ENCODE measurements at places on chromosomes 7 and 10.

- DNase-seq = no peak
Measured at GRCh38 chr10:93352638-93353383, 129.3 kb downstream of the MYOF start.

DNA sequence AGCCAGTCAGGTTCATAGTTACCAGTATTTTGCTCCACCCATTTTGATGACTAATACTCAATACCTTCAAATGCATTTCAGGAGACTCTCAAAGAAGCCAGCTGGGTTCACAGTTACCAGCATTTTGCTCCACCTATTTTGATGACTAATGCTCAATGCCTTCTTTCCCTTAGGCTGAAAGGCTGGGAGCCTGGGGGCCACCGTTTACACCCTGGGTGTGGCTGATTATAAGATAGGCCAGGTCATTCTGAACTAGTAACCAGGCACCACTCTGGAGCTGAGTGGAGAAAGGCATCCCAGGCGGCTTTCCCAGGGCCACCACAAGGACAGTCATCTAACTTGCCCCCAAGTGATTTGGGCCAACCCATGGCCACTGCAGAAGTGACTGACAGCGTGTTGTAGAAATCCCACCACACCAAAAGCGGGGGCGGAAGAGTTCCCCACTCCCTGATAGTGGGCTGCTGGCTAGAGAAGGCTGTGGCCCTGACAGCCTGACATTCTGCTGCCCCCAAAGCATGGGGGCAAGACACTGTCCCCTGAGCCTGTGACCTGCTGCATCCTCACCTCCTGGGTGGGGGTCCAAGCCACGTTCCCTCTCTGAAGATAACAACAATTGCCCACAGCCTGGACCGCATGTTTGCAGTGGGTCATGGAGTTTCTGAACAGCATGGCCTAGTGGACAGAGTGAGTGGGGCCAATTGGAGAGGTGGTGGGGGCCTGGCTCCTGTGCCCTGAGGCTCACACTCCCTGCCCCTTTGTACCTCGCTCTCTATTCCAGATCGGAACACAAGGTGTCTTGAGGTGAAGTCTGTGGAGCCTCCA, 23.0 kb upstream of the ZNF488 start:
- no peak for DNase-seq

GRCh38 chr7:80675090-80675489, 36.6 kb downstream of the CD36 start:
- DNase-seq = no peak

- DNase-seq = no peak
Measured at GRCh38 chr7:67398916-67399315, 402.3 kb downstream of the TYW1 start.

- no peak for DNase-seq
Measured at GRCh38 chr7:36128448-36129047, 24.5 kb upstream of the EEPD1 start.

DNA sequence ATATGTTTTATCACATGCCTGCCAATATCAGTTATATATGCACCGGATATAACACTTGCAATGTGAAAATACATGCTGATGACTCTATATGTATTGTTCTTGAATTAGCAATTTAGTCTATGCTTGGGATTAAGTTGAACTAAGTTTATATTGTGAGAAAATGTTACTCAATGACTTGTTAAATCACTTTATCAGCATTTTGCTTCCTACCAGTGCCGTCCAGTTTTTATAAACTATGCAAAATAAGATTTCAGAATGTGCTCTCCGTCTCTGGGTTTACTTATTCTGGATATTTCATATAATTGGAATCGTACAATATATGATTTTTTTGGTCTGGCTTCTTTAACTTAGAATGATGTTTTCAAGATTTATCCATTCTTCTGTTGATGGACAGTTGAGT, 25.5 kb upstream of the SLC26A3 start:
- no peak for DNase-seq

- no peak for DNase-seq
Measured at GRCh38 chr10:20809631-20810030, 87.5 kb downstream of the NEBL start.

DNA sequence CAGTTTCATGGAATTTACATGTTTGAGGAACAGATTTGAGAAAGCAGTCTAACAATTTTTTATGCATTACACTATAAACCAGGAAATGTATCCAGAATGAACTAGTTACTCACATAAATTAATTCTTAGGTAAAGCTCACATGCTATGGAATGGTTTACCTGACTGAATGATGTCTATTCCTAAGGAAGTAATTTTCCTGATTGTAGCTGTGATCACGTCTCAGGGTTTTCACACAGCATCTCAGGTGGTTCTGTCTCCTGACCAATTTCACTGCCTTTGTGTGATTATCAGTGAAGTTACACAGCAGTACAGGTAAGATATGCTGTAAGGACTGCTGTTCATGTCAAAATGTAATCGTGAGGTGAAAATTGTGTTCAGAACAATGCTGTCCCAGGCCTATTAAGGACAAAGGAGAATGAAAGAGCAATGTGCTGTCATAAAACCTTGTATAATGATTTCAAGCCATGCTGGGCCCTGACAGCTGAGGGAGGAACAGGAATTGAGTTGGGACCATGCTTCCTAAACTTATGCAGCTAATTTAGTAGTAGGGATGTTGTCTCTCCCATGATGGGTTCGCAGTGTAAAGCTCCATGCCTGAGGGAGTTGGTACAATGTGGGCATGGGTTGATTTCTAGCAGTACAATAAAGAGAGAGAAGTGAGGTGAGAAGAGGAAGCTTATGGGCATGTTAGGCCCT, 631.8 kb downstream of the NRG3 start:
- no peak for DNase-seq

DNA sequence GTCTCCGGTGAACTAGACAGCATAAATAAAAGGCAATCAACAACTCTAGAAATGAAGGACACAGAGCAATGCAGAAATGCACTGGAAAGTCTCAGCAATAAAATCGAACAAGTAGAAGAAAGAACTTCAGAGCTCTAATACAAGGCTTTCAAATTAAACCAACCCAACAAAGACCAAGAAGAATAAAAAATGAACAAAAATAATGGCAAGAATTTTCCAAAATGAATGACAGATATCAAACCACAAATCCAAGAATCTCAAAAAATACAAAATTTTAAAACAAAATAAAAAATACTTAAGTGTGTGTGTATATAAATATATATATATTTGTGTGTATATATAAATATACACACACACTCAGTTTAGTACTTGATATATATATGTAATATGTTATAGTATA, 110.8 kb downstream of the IQUB start:
- DNase-seq = no peak

- no peak for DNase-seq
Measured at GRCh38 chr10:75038335-75038734, 73.1 kb upstream of the SAMD8 start.

DNA sequence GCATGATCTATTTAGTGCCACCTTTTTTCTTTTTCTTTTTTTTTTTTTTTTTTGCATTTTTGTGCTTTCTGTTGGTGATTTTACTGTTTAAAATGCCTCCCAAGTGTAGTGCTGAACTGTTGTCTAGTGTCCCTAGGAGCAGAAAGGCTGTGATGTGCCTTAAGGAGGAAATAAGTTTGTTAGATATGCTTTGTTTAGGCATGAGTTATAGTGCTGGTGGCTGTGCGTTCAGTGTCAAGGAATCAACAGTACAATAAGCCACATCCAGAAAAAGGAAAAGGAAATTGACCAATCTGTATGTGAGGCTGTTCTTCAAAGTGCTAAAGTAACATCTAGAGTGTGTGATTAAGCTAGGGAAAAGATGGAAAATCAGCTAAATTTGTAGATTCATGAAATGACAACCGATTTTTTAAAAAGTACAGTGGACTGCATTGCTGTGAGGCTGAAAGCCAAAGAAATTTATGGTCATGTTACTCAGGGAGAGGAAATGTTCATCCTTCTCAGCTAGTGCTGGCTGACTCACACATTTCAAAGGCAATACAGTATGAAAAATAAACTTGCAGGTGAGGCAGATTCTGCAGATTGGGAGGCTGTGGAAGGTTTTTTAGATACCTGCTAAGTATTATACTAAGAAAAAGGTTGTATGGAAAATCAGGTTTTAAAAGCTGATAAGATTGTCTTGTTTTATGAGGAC, 122.7 kb upstream of the ADCY1 start:
- DNase-seq = no peak

DNA sequence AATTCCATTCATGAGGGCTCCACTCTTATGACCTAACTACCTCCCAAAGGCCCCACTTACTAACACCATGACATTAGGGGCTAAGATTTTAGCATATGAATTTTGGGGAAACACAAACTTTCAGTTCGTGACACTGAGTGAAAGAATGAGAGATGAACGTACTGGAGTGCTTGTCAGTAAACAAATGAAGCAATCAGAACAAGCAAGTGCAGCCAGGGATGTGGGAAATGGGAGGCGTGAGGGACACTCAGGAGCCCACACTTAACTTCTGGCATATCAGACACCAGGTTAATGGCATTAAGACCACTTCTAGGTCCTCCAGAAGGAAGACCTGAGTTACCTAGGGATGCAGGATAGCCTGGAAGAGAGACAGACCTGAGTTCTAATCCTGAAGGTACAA, 2.3 kb upstream of the MDFIC start:
- DNase-seq = no peak

- DNase-seq = no peak
Measured at GRCh38 chr10:14736043-14736442, 38.7 kb downstream of the FAM107B start.

DNA sequence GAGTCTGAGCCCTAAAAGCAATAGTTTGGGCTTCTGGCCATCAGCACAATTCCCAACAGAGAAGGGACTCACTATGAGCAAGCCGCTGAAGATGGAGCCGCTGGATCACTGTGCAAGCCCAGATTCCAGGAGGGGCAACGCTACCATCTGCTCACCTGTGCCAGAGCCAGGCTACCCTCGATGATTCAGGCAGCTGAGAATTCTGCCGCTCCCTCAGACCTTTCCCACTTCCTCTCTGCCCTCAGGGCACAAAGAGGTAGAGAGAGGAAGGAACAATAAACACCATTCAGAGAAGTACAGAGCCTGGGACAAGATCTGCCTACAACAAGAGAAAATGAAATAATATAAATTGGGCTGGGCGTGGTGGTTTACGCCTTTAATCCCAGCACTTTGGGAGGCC, 98.1 kb downstream of the MYOF start:
- DNase-seq = no peak

DNA sequence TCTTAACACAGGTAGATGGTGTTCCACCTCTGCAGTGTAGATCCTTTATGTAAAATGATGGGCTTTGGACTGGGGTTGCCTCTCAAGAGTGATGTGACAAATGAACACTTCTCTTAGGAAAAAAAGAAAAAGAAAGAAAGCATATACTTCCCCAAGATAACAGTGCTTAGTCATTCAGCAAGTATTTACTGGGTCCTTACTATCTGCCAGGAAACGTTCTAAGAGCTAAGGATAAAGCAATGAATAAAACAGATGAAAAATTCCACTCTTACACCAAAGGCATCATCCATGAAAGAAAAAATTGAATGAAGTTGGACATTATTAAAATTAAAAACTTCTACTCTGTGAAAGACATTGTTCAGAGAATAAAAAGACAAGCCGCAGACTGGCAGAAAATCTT, 177.3 kb downstream of the C7orf25 start:
- DNase-seq = no peak

GRCh38 chr7:136018104-136018503, 40.9 kb upstream of the MTPN start:
- DNase-seq = no peak

- no peak for DNase-seq
Measured at GRCh38 chr10:9299966-9300365, 1245.5 kb downstream of the GATA3 start.

GRCh38 chr10:96978621-96979154, 146.6 kb downstream of the LCOR start:
- DNase-seq = no peak

- no peak for DNase-seq
Measured at GRCh38 chr10:73366381-73367298, 8.0 kb upstream of the CFAP70 start.

- no peak for DNase-seq
Measured at GRCh38 chr10:5447056-5447455, 34.7 kb downstream of the NET1 start.

- DNase-seq = no peak
Measured at GRCh38 chr10:125641398-125641797, 41.6 kb downstream of the TEX36 start.

- no peak for DNase-seq
Measured at GRCh38 chr10:955820-956217, 24.3 kb upstream of the LARP4B start.

GRCh38 chr10:108132303-108132702, 967.8 kb upstream of the SORCS1 start:
- no peak for DNase-seq

DNA sequence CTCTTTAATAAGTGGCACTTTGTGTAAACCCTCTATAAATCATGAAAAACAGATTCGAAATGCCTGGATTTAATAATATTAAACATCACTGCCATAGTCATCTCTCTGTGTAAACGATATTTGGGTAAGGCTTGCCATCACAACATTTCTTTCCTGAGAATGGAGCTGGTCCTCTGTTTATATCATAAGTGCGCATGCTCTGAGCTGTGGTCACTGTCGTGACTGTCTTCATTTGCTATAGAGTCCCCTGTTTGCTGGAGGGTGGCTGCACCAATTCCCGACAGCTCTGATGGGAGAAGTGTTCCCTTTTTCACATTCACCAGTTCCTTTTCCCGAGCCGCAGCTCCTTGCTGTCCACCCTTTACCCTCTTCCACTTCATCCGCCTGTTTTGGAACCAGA, 50.4 kb upstream of the AGMO start:
- DNase-seq = no peak

DNA sequence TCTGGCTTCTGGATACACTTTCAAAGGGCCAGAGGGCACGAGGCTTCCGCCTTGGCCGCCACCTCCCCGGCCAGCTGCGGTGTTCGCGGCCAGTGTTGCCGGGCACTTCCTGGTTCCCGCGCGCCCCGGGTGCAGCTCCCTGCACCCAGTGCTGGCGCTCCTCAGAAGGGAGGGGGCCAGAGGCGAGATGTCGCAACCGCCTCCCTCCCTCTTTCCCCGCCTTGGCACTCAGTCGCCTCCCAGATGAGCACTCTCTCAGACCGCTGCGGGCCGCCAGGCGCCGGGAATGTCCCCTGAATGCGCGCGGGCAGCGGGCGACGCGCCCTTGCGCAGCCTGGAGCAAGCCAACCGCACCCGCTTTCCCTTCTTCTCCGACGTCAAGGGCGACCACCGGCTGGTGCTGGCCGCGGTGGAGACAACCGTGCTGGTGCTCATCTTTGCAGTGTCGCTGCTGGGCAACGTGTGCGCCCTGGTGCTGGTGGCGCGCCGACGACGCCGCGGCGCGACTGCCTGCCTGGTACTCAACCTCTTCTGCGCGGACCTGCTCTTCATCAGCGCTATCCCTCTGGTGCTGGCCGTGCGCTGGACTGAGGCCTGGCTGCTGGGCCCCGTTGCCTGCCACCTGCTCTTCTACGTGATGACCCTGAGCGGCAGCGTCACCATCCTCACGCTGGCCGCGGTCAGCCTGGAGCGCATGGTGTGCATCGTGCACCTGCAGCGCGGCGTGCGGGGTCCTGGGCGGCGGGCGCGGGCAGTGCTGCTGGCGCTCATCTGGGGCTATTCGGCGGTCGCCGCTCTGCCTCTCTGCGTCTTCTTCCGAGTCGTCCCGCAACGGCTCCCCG, at the start of gene FFAR4:
FFAR4 (plus strand) TSS at position 231 of the 842 bp plus-strand sequence; CDS start at position 287, 56 bp downstream.
- DNase-seq = no peak

- DNase-seq = no peak
Measured at GRCh38 chr7:106603346-106603745, 57.6 kb downstream of the CCDC71L start.

GRCh38 chr10:74681917-74682627, 144.3 kb upstream of the KAT6B start:
- no peak for DNase-seq

Data from NT2/D1 (cell line).